Right lobe of liver (tissue), 6 donors: ENCODE measurements at places on chromosomes 12 and 14.

DNA sequence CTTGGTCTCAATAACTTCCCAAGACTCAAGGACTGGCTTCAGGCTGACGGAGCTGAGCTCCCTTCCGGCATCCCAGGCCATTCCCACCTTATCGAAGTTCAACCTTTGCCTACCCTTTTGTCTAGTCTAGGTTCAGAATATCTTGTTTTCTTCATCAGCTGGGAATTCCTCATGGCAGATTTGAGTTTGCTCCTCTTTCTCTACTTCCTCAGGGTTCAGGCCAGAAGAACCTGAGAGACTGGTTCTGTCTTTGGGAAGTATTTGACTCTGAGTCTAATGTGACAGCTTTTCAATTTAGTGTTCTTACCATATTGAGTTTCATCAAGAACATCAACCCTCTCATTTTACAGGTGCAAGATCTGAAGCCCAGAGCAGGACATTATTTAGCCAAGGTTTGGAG is 2.1 kb downstream of the BIN2 start:
- DNase-seq, result no peak

- DNase-seq, result no peak
Measured at GRCh38 chr14:28784096-28785048, 17.8 kb downstream of the FOXG1 start.

- DNase-seq, result no peak
Measured at GRCh38 chr14:49863487-49864281, 11.1 kb upstream of the NEMF start.

DNA sequence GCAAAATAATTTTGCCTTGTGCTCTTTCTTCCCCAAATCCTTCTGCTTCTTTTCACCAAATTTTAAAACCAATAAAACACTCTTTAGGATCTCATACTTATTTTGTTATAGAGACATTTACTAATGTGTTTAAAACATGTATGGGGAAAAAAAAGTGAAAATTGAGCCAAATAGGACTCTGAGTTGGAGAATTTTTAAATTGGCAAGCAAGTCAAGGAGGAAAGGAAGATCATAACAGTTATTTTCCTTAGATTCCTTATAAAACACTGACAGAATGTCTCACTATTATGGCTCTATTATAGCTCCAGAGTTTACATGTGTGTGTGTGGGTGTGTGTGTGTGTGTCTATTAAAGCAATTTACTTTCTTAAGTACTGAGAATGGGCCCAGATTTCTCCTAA is 220.5 kb downstream of the SLC6A15 start:
- no peak for DNase-seq

- no peak for DNase-seq
Measured at GRCh38 chr14:74661726-74662450, 49.9 kb upstream of the LTBP2 start.

DNA sequence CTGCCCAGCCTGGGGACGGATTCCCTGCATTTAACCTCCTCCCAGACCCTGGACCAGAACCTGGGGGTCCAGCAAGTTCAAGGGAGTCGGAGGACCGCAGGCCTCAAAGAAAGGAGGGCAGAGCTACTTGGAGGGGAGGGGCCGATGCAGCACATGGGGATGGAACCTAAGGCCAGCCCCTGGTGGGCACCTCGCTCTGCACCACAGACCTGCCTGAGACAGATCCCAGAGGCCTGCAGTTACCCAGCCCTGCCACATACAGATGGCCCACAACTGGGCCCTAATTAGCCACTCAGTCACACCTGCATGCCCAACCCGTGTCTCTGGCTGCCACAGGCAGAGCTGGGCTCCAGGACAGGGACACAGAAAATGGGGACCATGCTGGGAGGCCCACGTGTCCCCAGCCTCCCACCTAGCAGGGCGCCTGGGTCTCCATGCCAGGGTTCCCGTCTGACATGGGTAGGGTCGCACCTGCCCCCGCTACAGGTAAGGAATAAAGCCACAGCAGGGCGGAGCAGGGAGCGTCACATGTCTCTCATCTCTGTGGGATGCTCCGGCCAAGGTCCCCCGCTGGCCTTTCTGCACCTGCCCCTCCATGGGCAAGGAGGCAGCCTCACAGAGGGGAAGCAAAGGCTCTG is 16.7 kb downstream of the AKT1 start:
- DNase-seq, result no peak

- DNase-seq, result no peak
Measured at GRCh38 chr12:80325167-80325959, 118.7 kb upstream of the PTPRQ start.

DNA sequence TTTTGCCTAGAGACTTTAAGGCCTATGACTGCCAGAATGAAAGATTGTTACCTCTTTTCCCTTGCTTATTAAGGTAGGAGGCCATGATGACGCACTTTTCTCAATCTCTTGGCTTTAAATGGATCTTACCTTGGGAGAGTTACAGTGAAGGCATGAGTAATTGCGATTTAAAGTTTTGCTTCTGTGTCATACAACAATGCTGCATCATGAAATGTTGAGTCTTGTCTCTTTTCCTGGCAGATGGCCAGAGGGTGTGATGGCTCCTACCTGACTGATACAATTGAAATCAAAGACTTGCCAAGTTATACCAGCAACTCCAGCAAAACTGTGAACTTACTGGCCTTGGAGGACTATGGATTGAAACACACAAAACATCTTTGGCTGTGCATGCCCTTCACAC is 17.2 kb upstream of the LRRK2 start:
- DNase-seq, result no peak

- DNase-seq, result no peak
Measured at GRCh38 chr12:10408842-10409241, 715 bp downstream of the KLRC4 start.

DNA sequence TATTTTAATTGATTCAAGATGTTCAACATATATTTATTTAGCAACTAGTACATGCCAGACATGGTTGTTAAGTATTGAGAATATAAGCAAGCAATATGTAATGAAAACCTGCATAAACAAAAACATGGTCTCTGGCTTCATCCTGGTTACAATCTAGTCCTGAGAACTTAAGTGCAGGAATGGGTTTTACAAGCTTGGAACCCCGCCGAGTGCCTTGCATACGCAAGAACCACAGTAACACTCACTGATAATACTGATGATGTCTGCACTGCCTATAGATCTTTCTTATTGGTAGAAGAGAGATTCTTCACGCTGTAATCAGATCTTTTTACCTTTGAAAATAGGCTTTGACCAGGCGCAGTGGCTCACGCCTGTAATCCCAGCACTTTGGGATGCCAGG is 22.9 kb upstream of the CALM1 start:
- DNase-seq, result no peak

GRCh38 chr14:81070511-81070910 is 115.1 kb downstream of the TSHR start:
- no peak for DNase-seq

- DNase-seq, result no peak
Measured at GRCh38 chr14:59755409-59756135, 115.0 kb downstream of the RTN1 start.

DNA sequence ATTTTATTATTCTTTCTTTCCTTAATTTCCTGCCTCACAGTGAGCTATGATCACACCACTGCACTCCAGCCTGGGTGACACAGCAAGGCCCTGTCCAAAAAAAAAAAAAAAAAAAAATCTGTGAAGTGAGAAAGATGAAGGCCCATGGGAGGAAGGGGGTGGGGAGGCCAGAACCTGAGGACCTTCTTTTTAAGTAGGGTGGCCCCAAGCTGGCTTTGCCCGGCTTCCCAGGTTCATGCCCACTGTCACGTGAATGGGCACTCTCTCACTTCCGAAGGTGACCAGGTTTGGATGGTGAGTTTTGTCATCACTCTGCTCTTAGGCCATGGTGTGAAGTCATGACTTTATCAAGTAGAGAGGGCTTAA is 82.3 kb downstream of the TNFAIP2 start:
- no peak for DNase-seq

GRCh38 chr14:48726080-48726642 is 860.0 kb downstream of the RPS29 start:
- no peak for DNase-seq

GRCh38 chr14:51041108-51041531 is 53.8 kb downstream of the TRIM9 start:
- no peak for DNase-seq
